ENCODE measurements at places on chromosomes 13 and 19. TPM values are rescaled to one million over a fixed set of nuclear protein-coding genes. Genes with fewer than 3 reads are reported as not detected.

DNA sequence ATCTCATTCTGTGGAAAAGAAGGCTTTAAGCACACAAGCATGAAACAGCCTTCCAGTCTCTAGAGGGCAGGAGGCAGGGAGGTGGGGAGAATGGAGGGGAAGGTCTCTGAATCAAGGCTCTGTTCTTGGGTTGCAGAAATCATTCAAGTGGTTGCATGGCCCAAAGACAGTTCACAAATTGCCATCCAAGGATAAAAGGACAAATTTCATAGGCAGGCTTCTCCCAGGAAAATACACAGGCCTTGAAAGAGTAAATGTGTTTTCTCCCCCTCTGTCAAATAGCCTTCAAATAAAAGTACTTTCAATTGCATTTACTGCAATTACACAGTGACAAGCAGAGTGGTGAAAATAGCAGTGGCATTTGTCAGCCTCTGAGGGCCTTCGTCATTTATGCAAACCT is 450.8 kb downstream of the DCT start:
- peak; percentile 85 for DNase-seq

GRCh38 chr19:38073841-38074685 is 150.0 kb downstream of the DPF1 start:
- no peak for DNase-seq

DNA sequence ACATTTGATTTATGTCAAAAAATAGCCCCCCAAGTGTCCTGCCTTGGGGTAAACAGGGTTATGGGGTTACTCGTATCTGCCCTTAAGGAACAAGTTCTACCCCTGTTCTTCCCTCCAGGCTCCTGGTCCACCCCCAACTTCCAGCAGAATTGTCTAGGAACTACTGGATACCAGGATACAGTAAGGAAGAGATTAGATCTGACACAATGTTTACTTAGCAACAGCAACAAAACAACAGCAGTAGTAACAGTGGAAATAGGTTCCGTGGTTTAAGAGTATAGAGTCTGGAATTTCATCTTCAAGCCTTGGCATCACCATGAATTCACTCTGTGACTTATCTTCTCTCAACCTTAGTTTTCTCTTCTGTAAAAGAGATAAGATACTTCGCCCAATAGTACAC is 1.7 kb upstream of the FAM98C start:
- no peak for DNase-seq

GRCh38 chr13:45411631-45412030 is 6.5 kb downstream of the SLC25A30 start:
- no peak for DNase-seq

GRCh38 chr13:37615276-37615675 is 16.7 kb upstream of the POSTN start:
- DNase-seq: no peak

- no peak for DNase-seq
Observed at GRCh38 chr13:102651892-102652291, 43.0 kb downstream of the METTL21C start.

- no peak for DNase-seq
Observed at GRCh38 chr19:31135841-31136240, 213.4 kb downstream of the TSHZ3 start.

DNA sequence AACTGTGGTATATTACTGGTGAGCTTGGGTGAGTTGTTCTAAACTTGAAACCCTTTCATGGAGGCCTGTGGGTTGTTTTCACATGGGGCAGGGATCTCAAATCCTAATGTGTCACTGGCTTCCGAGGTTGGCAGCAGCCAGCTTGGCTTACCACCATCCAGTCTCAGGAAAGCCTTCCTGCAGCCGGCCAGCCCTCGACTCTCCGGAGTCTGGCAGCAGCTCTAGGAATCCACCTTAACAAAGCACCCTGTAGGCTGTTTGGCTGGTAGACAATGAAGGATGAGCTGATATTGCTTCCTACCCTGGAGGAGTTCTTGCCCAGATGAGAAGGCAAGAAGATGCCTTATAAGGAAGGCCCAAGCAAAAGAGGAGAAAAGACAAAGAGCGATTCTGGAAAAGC is 188.3 kb downstream of the KLF12 start:
- DNase-seq: no peak

GRCh38 chr19:55176076-55176475 is 4.0 kb downstream of the SYT5 start:
- DNase-seq: peak; percentile 64

GRCh38 chr13:29749401-29750182 is 100.8 kb downstream of the UBL3 start:
- no peak for DNase-seq

GRCh38 chr13:79973533-79973963 is 367.4 kb downstream of the SPRY2 start:
- peak; percentile 44 for DNase-seq

C19orf38 gene
- 0.71 TPM for total RNA-seq

RAB3A gene
- total RNA-seq: 2.5 TPM

ZNF529 gene
- 7.1 TPM for total RNA-seq

ZNF443 gene
- 2.0 TPM for total RNA-seq

Measured in SK-MEL-5 (cell line).